ENCODE measurements at places on chromosomes 13 and 19.

DNA sequence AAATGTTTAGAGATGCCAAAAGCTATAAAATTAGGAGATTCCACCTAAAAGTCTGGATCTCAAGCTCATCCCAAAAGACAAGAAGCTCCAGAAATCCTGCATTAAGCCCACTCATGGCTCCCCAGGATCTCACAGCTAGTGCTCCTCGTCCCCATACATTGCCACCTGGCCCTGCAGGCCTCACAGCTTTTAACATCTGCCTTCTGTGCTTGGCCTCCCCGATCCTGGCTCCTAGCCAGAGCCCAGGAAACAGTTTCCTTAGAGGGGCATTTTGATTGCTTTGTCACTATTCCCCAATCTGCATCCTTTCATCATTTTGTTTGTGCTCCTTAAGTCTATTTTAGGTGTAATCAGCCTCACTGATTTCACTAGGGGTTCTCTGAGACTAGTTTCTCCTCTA, 14.5 kb upstream of the DCT start:
- DNase-seq = no peak

- no peak for DNase-seq
These were observed 297.8 kb downstream of the OXGR1 start for GRCh38 chr13:96696389-96696900.

DNA sequence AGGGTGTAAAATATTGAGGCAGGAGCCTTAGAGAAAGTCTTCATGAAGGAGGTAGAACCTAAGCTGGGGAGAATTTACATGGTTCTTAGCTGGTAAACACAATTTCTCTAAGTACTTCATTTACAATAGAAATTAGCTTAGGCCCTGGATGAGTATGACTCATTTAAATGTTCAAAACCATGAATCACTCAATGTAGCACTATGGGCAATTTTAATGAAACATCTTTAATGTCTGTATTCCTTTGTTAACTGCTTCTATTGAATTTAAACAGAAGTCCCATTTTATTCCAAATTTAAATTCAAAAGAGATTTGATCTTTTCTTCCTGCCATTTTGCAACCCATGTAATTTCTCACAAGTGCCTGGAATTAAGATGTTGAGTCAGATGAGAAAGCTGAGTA, 252.1 kb downstream of the RFC3 start:
- no peak for DNase-seq

GRCh38 chr13:33976965-33977364, 159.0 kb downstream of the RFC3 start:
- no peak for DNase-seq

GRCh38 chr19:15328312-15328711, 4.0 kb downstream of the BRD4 start:
- DNase-seq = no peak

DNA sequence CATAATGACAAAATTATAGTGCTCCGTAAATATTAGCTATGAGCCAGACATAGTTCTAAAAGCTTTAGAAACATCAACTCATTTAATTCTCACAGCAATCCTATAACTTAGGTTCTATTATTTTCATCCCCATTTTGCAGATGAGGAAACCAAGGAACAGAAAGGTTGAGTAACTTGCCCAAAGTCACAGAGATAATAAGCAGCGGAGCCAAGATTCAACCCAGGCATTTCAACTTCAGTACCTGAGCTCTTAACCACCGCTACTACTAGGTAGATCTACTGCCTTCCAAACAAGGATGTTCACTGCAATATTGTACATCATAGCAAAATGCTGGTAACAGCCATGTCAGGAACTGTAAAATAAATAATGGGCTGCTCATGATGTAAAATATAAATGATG, 39.9 kb downstream of the ELF1 start:
- no peak for DNase-seq

DNA sequence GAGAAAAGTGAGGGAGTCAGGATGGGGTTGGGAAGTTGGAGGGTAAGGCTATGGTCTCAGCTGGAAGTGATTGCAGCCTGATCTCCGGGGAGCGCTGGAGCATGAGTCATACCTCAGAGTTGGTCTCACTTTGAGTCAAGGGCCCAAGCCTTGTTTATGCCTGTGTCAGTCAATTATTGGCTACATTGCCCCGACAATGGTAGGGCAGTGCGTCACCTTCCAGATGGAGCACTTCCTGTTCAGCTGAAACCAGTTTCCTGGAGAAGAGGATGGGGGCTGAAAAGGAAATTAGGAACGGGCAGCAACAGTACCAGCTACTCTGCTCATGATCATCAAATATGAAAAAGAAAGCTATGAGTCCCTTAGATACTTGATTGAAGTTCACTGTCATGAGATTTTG, 60.4 kb downstream of the ADGRE1 start:
- DNase-seq = peak; percentile 62

DNA sequence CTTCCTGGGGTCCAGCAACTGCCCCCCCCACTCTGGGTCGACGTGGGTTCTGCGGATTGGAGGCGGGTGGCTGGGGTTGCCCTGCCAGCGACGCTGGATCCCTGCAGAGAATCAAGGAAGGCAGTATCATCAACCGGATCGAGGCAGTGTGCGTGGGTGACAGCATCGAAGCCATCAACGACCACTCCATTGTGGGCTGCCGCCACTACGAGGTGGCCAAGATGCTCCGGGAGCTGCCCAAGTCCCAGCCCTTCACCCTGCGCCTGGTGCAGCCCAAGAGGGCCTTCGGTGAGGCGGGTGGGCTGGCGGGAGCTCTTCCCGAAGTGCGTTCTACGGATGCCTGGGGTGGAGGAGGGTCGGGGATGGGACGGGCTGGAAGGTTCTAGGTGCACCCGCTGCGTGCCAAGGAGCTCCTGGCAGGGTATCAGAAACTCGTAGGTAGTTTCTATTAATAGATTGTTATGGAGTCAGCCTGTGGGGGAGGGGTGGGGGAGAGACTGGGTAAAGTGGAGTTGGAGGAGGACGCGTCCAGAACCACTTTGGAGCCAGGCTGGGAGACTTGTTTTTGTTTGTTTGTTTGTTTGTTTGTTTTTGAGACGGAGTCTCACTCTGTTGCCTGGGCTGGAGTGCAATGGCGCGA, 1.5 kb downstream of the GIPC3 start:
- DNase-seq = no peak

All from activated T-cell treated with anti-CD3 and anti-CD28 coated beads, Interleukin-2, amount 50 U/mL, for 48 hours (primary cell).